HEK293T (cell line): ENCODE measurements at places on chromosomes 5 and 9.

DNA sequence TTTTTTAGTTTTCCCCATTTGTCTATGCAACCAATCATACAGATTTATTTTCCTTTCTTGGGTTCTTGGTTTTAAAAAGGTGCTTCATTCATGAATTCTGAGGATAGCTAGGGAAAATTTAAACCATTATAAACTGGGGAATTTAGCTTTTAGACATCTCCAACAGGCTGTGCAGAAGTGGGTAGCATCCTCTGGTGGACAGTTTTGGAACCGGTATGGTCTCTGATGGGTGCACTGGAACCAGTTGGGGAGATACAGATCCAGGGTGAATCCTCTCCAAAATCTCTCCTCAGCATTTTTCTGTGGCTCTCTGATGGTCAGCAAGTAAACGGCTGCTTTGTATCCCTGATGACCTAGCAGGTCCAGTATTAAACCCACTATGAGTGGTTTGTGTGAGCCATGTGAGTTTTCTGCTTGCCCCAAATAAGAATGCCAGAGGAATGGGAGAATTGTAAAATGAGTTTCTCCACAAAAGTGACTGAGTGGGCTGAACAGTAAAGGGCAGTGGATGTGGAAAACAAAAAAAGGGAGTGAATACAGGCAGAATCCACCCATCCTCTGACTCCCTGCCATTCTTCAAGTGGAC lies 9.1 kb upstream of the DNAJC25 start:
- DNase-seq, result peak; percentile 31

DNA sequence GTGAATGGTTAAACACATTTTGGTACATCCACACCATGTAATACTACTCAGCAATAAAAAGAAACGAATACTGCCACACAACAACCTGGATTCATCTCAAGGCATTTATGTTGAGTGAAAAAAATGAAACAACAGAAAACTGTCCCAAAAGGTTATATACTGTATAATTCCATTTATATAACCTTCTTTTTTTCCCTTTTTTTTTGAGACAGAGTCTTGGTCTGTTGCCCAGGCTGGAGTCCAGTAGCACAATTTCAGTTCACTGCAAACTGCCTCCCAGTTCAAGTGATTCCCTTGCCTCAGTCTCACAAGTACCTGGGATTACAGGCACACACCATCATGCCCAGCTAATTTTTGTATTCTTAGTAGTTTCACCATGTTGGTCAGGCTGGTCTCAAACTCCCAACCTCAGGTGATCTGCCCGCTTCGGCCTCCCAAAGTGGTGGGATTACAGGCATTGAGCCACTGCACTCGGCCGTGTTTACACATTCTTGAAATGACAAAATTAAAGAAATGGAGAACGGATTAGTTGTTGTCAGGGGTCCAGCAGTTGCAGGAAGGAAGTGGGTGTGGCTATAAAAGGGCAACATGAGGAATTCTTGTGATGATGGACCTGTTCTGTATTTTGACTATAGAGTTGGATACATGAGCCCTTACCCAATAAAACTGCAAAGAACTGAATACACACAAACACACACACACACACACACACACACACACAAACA lies 17.4 kb downstream of the PPP6C start:
- DNase-seq, result no peak

DNA sequence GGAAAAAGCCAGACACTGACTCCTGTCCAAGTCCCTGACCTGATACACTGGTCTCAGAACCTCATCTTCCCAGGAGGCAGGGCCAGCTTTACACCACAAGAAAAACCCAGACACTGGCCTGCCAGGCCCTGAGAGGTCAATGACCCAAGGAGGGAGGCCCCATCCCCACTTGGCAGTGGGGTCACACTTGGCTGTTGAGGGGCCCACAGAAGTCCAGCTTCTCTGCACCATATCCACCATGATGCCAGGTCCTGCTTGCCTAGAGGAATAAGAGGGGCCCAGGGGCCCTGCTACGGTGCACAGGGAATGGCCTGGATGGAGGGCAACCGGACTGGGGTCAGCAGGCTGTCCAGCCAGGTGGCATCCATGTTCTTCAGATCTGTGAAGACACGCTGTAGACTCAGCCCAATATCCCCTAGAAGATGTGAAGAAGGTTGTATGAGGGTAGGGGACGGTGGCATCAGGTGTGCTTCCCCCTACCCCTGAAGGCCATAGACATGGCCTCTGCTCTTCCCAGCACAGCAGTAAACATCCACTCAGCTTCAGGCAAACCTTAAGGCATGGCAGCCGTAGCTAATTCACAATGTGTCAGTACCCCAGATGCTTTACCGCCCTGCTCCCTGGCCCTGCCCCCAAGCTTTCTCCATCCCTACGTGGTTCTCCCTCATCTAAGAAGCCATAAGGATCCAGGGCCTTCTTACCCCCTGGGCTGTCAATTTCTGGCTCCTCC lies 6.7 kb downstream of the IRF1 start:
- no peak for DNase-seq

DNA sequence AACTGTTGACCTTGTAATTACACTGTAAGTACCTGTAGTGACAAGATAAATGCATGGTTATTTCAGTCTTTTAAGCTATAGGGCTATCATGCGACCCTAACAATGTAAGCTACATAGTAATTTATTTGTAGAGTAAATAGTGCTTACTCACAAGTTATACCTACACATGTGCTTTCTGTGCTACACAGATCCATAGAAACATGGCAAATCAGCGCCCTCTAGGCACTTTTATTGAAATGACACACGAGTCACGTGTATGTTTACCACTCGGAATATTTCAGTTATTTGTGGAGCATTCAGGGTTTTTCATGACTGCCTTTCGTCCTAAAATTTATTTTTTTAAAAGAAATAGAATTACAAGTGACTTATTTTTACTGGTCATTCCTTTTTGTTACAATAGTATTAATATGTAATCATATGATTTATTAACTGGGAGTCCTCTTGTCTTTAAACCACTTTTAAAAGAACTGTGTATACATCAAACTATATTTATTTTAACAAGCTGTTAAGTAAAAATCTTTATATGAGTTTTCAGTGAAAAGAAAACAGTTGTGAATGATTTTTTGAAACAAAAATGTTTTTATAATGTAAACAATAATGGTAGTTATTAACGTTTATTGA lies 1242.3 kb upstream of the WWC1 start:
- DNase-seq, result peak; percentile 47

DNA sequence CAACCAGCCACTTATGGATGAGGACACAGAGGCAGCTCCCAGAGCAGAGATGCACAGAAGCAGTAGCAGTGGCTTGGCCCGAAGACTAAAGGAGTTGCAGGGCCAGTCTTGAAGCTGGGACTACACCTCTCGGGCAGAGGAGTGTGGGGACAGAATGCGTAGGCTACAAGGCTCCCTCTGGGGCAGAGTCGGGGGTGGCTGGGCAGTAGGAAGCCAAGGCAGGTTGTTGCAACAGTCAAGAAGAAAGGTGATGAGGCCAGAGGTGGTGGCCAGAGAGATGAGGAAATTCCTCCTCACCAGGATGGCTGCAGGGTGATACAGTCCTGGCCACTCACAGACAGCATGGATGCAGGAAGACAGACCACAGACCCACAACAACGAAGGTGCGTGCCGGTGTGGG lies 4.9 kb upstream of the N4BP3 start:
- no peak for DNase-seq

- DNase-seq, result no peak
Measured at GRCh38 chr9:134768332-134768708, 112.3 kb upstream of the FCN2 start.

- DNase-seq, result no peak
Measured at GRCh38 chr5:158482125-158482524, 617.6 kb downstream of the EBF1 start.

GRCh38 chr5:133539818-133540217 lies 72.5 kb downstream of the FSTL4 start:
- no peak for DNase-seq

- no peak for DNase-seq
Measured at GRCh38 chr9:19493876-19494275, 85.1 kb downstream of the ACER2 start.

DNA sequence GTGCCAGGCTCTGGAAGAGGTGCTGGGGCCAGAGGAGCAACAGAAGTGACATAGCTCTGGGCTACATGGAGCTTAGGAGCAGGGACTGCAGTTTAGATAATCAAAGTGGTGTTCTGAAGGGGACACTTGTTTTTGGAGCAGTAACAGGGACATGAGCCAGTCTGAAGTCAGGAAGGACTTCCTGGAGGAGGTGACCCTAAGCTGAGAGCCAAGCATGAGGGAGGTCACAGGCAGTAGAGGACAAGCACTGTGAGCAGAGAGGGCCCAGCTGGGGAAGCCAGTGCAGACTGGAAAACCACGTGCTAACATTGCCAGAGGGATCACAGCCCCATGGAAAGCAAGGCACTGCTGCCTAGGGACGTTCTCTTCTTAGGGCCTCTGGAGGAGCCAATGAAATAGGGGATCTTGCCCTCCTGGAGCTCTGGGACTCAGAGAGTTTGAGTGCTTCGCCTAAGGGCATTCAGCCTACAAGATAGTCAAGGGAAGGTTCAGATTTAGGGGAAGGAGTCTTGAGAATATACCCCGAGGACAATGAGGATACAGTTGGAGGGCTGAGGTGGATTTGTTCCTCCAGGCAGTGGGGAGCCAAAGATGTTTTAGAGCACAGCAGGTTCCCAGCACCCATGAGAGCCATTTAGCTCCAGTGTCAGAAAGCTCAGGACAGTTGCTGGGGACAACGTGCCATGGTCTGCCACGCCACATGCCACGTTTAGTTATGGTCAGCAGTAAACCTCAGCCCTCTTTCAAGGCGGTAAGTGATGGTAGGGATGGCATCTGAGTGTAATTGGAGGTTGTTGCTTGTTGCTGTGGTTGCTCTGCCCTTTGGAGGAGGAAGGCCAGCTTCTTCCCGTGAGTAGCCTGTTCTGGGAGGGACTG lies 40.5 kb upstream of the SH3PXD2B start:
- DNase-seq, result no peak

DNA sequence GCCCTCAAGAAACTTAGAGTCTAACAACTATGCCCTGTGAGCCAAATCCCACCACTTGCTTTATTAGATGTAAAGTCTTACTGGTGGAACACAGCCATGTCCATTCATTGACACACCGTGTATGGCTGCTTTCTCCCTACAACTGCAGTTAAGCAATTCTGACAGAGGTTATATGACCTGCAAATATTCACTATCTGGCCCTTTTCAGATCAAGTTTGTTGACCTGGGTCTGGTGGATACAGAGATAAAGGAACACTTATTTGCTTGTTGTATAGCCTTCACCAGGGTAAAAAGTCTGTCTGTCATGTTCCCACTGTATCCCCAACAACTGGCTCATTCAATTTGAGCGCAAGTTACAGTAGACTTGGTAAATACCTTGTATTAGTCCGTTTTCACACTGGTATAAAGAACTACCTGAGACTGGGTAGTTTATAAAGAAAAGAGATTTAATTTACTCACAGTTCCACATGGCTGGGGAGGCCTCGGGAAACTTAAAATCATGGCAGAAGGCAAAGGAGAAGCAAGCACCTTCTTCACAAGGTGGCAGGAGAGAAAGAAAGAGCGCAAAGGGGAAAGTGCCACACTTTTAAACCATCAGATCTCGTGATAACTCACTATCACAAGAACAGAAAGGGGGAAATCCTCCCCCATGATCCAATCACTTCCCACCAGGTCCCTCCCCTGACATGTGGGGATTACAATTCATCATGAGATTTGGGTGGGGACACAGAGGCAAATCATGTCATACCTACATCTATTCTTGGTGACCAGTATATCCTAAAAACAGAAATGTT lies 27.9 kb downstream of the DEPDC1B start:
- no peak for DNase-seq

GRCh38 chr5:31235381-31235780 lies 41.9 kb downstream of the CDH6 start:
- DNase-seq, result no peak

GRCh38 chr5:172370648-172371545 lies 83.4 kb downstream of the SH3PXD2B start:
- no peak for DNase-seq

GRCh38 chr9:127778280-127779135 lies at the start of gene SH2D3C:
TSS of gene SH2D3C (minus strand) at chr9:127778666. CDS start at chr9:127778627, 39 bp downstream.
- no peak for DNase-seq

DNA sequence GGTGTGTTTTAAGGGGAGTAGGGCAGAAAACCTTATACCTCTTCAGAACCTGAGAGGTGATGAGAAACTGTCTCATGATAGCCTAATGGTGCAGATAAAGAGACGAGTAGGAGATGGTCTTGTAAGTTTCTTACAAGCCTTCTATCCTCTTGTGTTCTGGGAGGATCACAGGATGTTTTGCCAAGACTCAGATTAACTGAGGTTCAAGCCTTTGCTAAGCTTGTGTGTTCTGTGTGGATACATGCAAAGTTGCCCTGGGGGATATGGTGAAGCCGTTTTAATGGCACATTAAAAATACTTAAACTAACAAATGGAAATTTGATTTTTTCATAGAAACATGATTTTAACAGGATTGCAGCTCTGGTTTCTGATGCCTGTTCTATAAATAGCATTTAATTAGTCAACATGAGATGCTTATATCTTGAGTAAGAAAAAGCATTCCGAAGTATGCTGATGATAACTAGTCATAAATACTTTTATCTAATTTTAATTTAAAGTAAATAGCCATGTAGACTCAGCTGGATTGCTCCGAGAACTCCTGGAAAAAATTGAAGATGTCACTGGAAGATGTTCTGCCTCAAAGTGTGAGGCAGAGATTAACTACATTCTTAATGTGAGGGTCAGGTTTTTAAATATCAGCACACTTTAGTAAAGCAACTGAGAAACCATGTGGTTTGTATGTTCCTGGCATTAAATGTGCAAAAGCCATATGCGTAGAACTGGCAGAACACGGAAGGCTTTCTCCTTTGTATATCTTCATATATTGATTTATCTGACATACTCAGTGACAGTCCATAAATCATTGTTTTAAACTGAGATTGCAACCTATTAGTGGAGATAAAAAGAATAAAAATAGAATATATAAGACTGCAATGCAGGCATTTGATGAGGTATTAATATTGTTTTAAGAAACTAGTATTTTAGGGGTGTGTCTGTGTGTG lies 53.7 kb downstream of the IPO11 start:
- no peak for DNase-seq

GRCh38 chr5:156802501-156802900 lies 47.6 kb upstream of the PPP1R2B start:
- no peak for DNase-seq

DNA sequence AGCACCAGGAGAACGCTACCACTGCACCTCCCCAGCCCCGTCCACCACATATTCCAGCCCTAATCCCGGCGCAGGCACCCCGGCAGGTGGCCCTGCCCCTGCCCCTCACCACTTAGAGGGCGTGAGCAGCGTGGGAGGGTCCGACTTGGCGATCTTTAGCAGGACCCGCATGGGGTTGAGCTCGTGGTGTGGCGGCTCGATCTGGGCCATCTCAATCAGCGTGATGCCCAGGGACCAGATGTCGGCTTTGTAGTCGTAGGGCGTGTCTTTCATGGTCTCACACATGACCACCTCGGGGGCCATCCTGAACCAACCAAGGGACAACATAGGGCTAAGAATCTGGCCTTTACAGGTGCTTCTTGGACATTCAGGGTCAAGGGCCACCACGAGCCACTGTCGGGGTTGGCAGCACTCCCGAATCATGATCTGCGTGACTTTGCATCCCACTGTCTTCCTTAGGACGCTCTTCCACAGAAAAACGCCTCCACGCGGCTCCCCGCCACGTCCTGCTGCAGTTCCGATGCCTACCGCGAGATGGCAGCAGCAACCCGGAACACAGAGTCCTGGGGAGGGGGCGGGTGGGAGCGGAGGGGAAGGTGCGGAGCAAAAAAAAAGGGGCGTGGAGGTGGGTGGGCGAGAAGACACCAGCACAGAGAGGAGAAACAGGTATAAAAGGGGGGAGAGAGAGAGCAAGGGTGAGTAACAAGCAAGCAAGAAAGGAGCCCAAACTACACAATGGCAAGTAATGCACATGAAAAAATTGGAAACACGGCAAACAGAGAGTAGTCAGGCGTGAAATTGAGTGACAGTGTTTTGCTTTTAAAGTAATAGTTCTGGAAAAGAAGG lies 81.3 kb downstream of the STK10 start:
- peak; percentile 85 for DNase-seq

- no peak for DNase-seq
Measured at GRCh38 chr5:55062039-55062779, 38.2 kb downstream of the GZMK start.
